ENCODE measurements at places on chromosomes 11 and 22.
A peak's percentile ranks its signal among the peaks of the same experiment; 100 is the strongest.

DNA sequence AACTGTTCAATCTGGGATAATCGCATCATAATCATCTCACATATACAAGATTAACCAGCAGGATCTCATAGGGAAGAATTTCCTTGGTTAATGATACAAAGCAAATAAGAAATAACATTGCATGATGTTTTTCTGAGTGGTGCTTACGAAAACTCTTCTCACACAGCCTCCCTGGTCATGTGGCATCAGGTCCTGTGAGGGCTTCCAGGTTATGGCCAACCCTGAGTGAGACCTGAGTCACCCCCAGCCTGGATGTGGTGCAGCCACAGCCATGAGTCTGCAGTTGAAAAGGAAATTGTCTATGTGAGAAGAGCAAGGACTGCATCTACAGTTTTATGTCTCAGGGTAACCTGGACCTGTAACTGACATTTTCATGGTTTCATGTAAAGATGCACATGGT is 90.5 kb upstream of the XKR3 start:
- H3K36me3 ChIP-seq = no peaks in the 10 kb centered on the region
- no peak overlapping the region for H3K4me3 ChIP-seq
- H3K27me3 ChIP-seq = peaks cover 28% of the 10 kb centered on the region
- DNase-seq = no peak
- peaks cover 2% of the 10 kb centered on the region for H3K4me1 ChIP-seq

DNA sequence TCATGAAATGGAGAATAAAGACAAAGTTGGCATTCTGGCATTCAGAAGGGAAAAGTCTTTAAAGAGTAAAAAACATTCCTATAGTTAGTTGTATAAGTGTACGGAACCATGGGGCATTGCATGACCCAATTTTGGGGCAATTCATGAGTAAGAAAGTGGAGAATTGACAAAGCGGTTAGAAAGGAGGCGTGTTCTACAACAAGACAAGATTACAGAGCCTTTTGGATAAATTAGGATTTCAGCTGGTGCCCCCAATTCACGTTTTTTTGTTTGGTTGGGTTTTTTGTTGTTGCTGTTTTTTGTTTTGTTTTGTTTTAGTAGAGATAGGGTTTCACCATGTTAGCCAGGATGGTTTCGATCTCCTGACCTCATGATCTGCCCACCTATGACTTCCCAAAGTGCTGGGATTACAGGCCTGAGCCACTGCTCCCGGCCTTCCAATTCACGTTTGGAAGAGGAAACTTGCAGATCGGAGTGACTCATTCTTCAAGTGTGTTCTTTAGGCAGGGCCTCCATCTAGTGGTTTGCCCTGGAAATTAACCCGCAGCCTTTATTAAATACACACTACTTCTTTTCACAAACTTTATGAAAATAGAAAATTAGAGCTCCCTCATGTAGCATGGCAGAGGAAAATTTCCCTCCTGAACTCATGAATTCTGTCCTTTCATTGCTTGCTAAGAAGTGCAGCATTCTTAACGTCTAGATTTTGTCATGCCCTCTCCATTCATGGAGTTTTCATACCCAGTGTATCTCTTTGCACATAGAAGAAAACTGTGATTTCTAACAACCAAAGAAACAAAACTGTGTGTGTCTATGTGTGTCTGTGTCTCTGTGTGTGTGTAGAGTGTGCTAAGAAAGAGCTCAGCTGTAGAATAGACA is 118.1 kb downstream of the BBOX1 start:
- no peak overlapping the region for H3K4me3 ChIP-seq
- no peaks in the 10 kb centered on the region for H3K36me3 ChIP-seq
- H3K27me3 ChIP-seq = peaks cover 4% of the 10 kb centered on the region
- peak; percentile 13 for DNase-seq
- H3K4me1 ChIP-seq = no peaks in the 10 kb centered on the region

GRCh38 chr11:65317025-65317786 is 2.5 kb downstream of the CDC42EP2 start:
- peaks cover 13% of the 10 kb centered on the region for H3K27me3 ChIP-seq
- no peak for DNase-seq
- H3K36me3 ChIP-seq = no peaks in the 10 kb centered on the region
- no peak overlapping the region for H3K4me3 ChIP-seq
- H3K27ac ChIP-seq = no peak overlapping the region

GRCh38 chr11:118200901-118201680 is 23.7 kb downstream of the JAML start:
- H3K36me3 ChIP-seq = peaks cover 32% of the 10 kb centered on the region
- no peak overlapping the region for H3K27ac ChIP-seq
- no peak overlapping the region for H3K4me3 ChIP-seq
- no peaks in the 10 kb centered on the region for H3K27me3 ChIP-seq
- peak; percentile 58 for DNase-seq

GRCh38 chr11:59173080-59173963 is 1.4 kb downstream of the DTX4 start:
- DNase-seq = peak; percentile 16
- peaks cover 32% of the 10 kb centered on the region for H3K27me3 ChIP-seq
- peak overlapping the region; percentile 30 for H3K27ac ChIP-seq
- H3K4me1 ChIP-seq = peaks cover 9% of the 10 kb centered on the region
- no peaks in the 10 kb centered on the region for H3K36me3 ChIP-seq
- H3K4me3 ChIP-seq = peak overlapping the region; percentile 75

- H3K4me1 ChIP-seq = no peaks in the 10 kb centered on the region
- peaks cover 11% of the 10 kb centered on the region for H3K27me3 ChIP-seq
- no peaks in the 10 kb centered on the region for H3K36me3 ChIP-seq
- H3K27ac ChIP-seq = no peak overlapping the region
- DNase-seq = no peak
Measured at GRCh38 chr11:69878144-69878883, 59.1 kb upstream of the FGF3 start.

- DNase-seq = no peak
- H3K27me3 ChIP-seq = peaks cover 11% of the 10 kb centered on the region
- peaks cover 6% of the 10 kb centered on the region for H3K36me3 ChIP-seq
- H3K4me3 ChIP-seq = no peak overlapping the region
- H3K4me1 ChIP-seq = peaks cover 27% of the 10 kb centered on the region
Measured at GRCh38 chr11:76238551-76238950, 32.2 kb upstream of the WNT11 start.

GRCh38 chr22:21766691-21767462 is 31.3 kb upstream of the YPEL1 start:
- peak overlapping the region; percentile 78 for H3K27ac ChIP-seq
- peak overlapping the region; percentile 35 for H3K4me3 ChIP-seq
- H3K36me3 ChIP-seq = peaks cover 43% of the 10 kb centered on the region
- H3K27me3 ChIP-seq = no peaks in the 10 kb centered on the region

GRCh38 chr22:42410708-42411107 is 21.5 kb downstream of the NFAM1 start:
- no peak for DNase-seq
- no peak overlapping the region for H3K27ac ChIP-seq
- no peak overlapping the region for H3K4me3 ChIP-seq
- no peaks in the 10 kb centered on the region for H3K4me1 ChIP-seq

- H3K27me3 ChIP-seq = peaks cover 17% of the 10 kb centered on the region
- no peak overlapping the region for H3K27ac ChIP-seq
- no peak for DNase-seq
- no peaks in the 10 kb centered on the region for H3K36me3 ChIP-seq
- H3K4me1 ChIP-seq = no peaks in the 10 kb centered on the region
- H3K4me3 ChIP-seq = no peak overlapping the region
Measured at GRCh38 chr11:34744511-34744910, 123.6 kb downstream of the EHF start.

DNA sequence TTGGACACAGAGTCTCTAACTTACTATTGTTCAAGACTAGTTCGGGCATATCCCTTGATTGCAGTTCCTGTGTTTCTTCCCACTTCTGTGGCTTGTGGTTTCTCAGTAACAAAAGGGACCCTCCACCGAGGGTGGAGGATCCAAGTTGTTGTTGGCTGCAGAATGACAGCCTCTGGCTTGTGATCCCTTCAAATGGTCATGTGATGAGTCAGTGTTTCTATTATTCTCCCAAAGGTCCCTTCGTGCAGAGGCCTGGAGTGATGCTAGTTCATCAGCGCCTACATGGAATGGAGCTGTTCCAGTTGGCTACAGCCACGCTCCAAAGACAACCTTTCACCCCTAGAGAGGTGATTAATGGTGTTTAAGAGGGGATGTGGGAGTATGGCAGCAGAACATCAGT is 2.6 kb upstream of the VWCE start:
- peaks cover 45% of the 10 kb centered on the region for H3K36me3 ChIP-seq
- no peak for DNase-seq
- H3K4me3 ChIP-seq = no peak overlapping the region
- no peaks in the 10 kb centered on the region for H3K27me3 ChIP-seq
- H3K27ac ChIP-seq = peak overlapping the region; percentile 53

GRCh38 chr11:120020486-120020885 is 117.4 kb downstream of the TRIM29 start:
- no peaks in the 10 kb centered on the region for H3K36me3 ChIP-seq
- no peak overlapping the region for H3K4me3 ChIP-seq
- H3K4me1 ChIP-seq = no peaks in the 10 kb centered on the region
- no peak overlapping the region for H3K27ac ChIP-seq
- DNase-seq = no peak

DNA sequence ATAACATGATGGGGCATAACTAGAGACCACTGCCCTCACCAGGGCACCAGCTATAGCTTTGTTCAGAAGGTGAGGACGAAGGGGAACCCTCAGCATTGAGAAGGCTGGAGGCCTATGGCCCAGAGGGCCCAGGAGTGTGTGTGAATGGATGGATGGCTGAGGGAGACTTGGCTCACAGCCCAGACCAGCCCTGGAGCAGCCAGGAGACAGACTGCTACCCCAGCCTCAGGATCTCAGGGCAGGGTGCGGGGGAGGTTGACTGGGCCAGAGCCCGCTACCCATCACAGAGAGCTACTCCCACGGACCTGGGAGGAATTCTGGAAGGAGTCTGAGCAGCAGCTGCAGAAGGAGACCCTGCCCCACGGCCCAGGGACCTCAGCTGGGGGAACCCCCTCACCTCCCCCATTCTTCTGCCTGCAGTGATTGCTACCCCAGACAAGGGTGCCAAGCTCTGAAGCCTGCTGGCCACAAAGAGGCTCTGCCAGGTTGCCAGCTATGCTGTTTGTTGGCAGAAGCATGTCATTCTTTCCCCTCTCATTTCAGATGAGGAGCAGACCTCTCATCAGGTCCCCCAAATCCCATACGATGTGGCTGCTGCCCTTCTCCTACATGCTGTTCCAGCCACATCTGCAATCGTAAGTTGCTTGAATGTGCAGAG is 5.4 kb upstream of the CSDC2 start:
- H3K4me1 ChIP-seq = peaks cover 6% of the 10 kb centered on the region
- no peaks in the 10 kb centered on the region for H3K36me3 ChIP-seq
- no peak overlapping the region for H3K4me3 ChIP-seq
- H3K27ac ChIP-seq = no peak overlapping the region

DNA sequence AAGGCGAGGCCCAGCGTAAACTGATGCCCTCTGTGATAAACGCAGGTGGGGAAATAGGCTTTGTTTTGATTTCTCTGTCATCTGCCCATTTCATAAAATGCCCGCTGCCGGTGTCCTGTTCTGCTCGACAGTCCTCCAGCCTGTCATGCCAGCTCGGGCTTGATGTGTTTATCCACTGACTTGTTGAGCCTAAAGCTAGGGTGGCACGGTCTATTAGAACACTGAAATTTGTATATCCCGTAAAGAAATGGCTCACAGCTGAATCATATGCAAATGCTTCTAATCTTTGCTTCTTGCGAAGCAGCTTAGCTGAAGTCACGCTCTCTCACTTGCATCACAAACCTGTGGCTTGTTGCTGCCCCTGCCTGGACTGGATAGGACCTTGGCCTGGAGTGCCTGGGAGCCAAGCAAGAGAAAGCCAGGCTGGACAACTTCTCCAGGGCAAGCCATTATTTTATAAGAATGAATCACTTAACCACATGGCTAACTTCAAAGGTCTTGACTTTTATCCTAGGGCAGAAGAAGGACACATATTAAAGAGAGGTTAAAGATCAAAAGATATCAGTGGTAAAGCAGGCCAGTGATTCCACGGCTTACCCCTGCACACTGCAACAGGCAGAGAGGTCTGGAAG is 33.1 kb downstream of the EHF start:
- peaks cover 38% of the 10 kb centered on the region for H3K4me1 ChIP-seq
- H3K36me3 ChIP-seq = peaks cover 3% of the 10 kb centered on the region
- H3K27me3 ChIP-seq = peaks cover 72% of the 10 kb centered on the region
- no peak overlapping the region for H3K4me3 ChIP-seq
- no peak for DNase-seq

DNA sequence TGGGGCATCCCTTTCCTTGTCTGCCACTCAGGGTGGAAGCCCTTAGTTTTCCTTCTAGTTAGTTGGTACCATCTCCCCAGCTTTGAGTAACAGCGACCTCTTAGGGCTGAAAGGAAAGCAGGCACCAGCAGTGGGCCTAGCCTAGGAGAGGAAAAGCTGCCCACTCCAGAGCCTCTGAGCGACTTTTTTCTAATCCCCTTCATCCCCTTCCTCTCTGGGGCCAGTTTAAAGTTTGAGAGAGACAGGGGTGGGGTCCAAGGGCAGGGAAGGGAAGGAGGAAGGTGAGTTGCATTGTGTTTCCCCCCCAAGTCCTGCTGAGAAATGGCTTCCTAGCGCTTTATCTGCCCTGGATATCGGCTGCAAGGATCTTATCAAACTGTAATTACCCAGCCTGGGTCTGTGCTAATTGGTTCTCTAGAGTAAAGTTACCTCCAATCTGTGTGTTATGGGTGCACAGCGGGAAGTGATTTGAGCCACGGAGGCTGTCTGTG is 573.9 kb upstream of the CADM1 start:
- no peak overlapping the region for H3K4me3 ChIP-seq
- H3K36me3 ChIP-seq = no peaks in the 10 kb centered on the region
- no peak for DNase-seq
- H3K4me1 ChIP-seq = no peaks in the 10 kb centered on the region
- H3K27me3 ChIP-seq = peaks cover 22% of the 10 kb centered on the region

DNA sequence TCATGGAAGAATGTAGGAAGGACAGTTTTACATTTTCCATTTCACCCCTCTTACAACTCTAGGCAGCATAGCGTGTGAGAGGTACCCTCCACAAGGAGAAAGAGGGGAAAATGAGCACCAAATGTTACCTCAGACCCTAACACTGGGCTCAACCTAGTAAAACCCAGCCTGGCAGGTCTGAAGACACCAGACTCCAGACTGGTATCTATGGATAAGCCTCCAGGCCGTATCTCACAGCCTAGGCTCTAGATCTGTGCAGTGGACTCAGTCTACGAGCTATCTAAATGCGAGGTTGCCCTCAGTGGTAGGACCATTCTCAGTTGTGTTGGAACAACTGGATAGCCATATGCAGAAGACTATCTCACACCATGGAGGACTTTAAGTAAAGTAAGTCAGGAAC is 10.5 kb downstream of the TRIM5 start:
- H3K27me3 ChIP-seq = no peaks in the 10 kb centered on the region
- H3K4me3 ChIP-seq = no peak overlapping the region
- peaks cover 46% of the 10 kb centered on the region for H3K36me3 ChIP-seq
- DNase-seq = no peak
- H3K27ac ChIP-seq = no peak overlapping the region
- H3K4me1 ChIP-seq = peaks cover 18% of the 10 kb centered on the region

DNA sequence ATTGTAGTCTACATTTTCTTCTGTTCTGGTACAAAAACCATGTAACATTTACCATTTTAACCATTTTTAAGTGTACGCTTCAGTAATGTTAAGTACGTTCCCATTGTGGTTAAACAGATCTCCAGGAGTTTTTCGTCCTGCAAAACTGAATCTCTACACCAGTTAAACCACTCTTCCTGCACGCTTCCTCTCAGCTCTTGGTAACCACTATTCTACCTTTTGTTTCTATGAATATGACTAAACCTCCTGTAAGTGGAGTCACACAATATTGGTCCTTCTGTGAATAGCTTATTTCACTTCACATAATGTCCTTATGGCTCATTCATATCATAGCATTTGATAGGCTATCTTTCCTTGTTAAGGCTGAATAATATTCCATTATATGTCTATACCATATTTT is 7.1 kb upstream of the EXT2 start:
- H3K36me3 ChIP-seq = peaks cover 14% of the 10 kb centered on the region
- no peak overlapping the region for H3K4me3 ChIP-seq
- DNase-seq = no peak
- no peaks in the 10 kb centered on the region for H3K4me1 ChIP-seq
- no peaks in the 10 kb centered on the region for H3K27me3 ChIP-seq
